ENCODE measurements at places on chromosomes 12 and 14.
A peak's percentile ranks its signal among the peaks of the same experiment; 100 is the strongest.

DNA sequence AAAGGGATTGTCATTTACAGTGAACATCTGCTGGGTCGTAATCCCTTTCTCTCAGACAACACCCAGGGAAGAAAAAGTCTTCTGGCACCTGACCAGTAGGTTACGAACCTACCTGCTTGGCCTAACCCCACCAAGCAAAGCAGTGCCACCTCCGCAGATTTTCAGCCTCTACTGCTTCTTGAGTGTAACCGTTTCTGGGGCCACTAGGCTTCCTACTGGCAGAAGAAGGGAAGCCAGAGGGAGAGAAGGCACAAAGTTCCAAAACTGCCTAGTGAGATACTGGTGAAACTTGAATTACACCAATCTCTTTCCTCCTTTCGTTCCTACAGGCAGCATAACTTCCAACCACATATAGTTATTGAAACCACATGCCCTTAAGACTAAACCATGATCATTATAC is 383.6 kb downstream of the BCAT1 start:
- no peak for DNase-seq

- no peak for DNase-seq
These were observed 17.6 kb downstream of the KERA start for GRCh38 chr12:91040096-91040755.

- DNase-seq, result no peak
These were observed 5.4 kb downstream of the NOS1 start for GRCh38 chr12:117356048-117356447.

DNA sequence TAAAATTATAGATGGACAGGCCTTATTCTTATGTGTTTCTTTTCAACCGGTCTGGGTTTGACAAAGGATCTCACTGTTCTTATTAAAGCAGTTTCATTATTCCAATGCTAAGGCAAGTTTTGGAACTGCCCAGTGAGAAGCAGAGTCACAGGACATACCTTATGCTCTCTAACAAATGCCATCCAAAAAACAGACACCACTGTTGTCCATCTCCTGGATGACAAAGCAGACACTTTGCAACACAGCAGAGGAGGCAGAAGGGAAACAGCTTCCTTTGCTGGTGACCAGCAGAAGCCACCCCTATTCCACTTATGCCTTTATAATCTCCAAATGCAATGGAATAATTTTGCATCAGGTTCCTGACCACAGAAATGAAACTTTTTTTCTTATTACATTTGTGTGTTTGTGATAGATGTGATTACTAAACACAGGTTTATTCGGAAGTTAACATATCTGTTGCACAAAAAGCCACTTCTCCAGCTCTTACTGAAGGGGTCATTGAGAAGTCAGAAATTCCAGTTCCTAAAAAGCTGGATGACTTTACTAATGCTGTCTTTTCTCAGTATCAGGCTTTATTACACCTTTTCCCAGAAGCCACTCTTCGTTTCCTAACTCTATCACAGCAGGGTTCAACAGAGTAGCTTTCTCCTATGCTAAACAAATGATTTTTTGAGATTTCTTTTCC is 115.6 kb downstream of the BTG1 start:
- DNase-seq, result no peak

DNA sequence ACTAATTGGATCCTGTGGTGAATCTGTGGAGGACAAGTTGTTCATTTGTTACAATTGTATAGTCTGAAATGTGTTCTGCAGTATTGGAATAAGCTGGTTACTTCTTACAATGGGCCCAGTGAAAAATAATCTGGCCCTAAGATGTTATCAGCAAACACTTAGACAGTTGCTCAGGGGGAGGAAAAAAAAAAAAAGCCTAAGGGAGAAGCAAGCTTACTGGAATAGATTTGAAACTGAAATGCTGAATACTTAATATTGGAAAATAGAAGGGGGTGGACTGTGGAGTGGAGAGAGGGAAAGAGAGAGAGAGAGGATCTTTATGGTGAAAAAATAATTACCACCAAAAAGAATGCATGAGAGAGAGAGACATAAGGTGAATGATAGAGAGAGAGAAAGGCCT is 4.0 kb downstream of the FOXG1 start:
- no peak for DNase-seq

DNA sequence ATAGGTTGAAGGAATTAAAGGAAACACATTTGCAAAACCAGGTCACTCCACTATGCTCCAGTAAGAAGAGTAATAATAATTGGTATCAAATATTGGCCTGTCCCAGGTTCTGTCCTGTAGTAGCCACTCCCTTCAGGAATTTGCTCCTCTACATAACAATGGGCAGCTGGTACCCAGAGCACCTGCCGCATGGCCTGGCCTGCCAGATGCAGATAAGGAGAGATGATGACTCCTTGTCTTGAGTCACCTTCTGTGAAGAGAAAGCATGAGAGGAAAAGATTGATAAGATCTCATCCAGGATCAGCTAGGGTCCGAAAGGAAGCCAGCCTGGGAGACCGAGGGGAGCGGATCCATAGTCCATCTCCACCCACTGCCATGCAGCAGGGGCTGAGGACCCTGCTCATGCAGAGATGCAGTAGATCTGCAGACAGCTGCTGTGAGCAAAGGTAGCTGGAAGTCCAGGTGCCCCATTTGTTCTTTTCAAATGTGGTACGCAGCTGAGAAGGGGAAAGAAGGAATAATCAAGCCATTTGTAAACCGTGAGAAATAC is 24.3 kb downstream of the VCPKMT start:
- DNase-seq, result no peak

- DNase-seq, result no peak
These were observed 172.8 kb downstream of the ETV6 start for GRCh38 chr12:11822081-11822834.

DNA sequence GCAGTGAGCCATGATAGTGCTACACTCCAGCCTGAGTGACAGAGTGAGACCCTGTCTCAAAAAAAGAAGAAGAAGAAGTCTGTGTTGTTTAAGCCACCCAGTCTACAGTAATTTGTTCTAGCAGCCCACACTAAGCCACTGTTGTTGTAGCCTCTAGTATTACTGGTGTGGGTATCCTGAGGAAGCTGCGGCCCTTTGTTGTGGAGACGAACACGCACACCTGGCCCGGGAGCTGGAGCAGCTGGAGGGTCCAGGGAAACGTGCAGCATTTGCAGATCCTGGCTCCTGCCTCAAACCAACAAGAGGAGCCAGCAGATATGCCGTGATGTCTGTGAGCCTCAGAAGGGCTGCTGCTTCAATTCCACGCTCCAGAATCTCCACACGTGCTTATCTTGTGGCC is 65.3 kb downstream of the MAP1LC3B2 start:
- DNase-seq, result no peak

- DNase-seq, result peak; percentile 77
These were observed 119.6 kb downstream of the GCH1 start for GRCh38 chr14:54782751-54783659.

DNA sequence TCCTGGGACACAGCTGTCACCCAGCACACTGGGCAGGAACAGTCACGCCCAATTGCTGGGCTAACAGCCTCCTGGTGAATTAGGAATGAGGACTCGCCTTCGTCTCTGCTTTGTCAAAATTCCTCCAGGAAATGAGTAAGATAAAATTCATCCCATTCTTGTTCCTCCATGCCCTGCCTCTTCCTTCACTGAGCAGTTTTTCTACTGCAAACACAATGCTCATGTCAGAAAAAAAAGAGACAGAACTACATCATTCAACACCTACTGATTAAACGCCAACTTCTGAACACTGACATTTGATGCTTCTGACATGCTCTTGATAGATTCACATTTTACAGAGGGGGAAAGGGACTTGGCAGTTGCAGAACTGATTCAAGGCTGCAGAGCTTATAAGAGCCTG is 37.5 kb upstream of the DTX1 start:
- DNase-seq, result no peak

DNA sequence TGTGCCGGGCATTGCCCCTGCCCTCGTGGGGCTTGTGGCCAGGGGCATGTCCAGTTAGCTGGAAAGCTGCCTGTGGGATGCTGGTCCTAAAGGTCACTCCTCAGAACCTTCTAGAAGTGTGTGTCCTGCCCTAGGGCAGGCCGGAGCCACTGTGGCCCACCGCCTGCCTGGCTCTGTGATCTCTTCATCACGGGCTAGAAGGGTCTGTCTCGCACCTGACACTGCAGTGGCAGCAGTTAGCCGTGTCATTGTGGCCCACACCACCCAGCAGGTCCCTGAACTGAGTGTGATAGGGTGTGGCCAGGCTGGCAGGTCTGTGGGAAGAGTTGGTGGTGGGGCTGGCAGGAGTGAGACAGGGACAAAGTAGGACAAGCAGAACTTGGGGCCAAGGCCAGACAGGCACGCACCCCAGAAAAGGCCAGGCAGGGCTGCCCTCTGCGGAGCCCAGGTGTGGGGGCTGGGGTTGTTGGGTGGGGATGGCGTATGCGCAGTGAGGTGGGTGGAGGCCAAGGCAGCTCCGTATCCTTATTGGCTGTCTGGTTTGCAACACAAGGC is 41.2 kb downstream of the ADGRD1 start:
- DNase-seq, result no peak

DNA sequence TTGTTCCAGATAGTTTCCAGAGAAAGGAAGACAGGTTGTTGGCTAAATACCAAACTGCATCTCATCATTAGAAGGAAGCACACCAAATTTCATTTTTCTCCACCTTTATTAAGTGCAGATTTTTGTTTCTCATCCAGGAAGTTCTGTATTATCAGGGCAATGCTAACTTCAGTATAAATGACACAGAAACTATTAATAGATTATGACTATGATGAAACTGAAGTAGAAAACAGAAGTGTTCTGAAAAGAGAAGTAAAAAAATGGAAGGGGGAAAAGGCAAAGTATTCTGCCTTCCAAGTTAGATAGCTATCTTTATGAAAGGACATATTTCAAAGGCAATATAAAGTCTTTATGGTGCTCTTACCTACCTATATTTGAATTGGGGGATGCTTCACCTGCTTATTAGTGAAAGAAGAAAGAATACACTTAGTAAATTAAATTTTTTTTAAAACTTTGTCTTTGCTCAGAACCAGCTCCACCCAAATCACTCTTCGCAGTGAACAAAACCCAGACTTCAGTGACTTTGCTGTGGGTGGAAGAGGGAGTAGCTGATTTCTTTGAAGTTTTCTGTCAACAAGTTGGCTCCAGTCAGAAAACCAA is 223.9 kb downstream of the PTPRO start:
- DNase-seq, result peak; percentile 49

GRCh38 chr14:60094306-60094897 is 2.7 kb downstream of the PCNX4 start:
- DNase-seq, result no peak

DNA sequence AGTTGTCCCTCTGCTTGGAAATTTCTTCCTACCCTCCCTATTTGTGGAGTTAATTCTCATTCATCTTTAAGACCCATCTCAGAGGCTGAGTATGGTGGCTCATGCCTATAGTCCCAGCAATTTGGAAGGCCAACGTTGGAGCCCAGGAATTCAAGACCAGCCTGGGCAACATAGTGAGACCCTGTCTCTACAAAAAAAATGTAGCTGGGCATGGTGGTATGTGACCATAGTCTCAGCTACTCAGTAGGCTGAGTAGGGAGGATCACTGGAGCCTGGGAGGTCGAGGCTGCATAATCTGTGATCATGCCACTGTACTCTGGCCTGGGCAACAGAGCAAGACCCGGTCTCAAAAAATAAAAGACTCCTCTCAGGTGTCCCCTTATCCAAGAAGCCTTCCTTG is 125.1 kb downstream of the SUDS3 start:
- no peak for DNase-seq

- no peak for DNase-seq
These were observed 223.7 kb downstream of the KCNC2 start for GRCh38 chr12:74985986-74986319.

- DNase-seq, result peak; percentile 16
These were observed 12.2 kb downstream of the GTF2H3 start for GRCh38 chr12:123645878-123646277.

DNA sequence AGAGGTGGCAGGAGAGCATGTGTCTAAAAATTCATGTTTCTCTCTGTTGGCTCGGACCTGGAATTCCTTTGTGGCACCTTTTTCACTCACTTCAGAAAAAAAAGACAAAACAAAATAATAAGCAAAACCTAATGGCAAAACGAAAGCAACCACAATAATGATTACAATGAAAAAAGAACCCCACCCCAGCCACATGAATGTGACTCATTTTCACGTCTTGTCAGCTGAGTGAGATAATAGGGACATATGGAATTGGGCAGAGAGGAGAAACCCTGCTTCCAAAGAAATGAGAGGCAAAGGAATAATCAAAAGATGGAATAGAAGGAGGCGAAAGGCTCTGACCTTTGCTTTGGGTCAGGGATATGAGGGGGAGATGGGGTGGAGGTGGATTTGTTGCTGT is 143.4 kb downstream of the SLC8A3 start:
- no peak for DNase-seq

DNA sequence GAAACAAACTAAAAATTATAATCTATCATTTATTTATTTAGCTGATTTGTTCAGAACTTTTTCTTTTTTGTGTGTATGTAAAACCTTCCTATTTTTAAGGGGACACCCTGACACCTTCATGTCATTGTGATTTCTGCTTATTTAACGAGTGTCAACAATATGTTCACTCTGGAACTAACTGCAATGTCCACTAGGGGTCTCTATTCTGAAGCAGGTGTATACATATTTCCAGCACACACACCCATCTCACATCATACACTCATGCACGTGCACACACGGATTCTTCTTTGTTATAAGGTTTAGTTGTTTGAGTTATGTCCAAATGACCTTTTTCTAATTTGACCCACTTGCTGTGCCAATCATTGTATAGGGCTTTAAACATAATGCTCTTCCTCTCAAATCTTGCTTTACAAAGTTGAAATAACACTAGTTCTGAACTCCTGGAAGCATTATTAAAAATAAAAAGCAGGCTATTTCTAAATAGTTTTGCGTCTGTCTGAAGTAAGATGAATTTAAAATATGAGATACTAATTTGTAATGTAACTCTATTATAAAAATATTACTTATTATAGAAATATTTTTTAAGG is 15.5 kb downstream of the E2F7 start:
- peak; percentile 58 for DNase-seq

- no peak for DNase-seq
These were observed 4.2 kb downstream of the MLF2 start for GRCh38 chr12:6748761-6749160.

DNA sequence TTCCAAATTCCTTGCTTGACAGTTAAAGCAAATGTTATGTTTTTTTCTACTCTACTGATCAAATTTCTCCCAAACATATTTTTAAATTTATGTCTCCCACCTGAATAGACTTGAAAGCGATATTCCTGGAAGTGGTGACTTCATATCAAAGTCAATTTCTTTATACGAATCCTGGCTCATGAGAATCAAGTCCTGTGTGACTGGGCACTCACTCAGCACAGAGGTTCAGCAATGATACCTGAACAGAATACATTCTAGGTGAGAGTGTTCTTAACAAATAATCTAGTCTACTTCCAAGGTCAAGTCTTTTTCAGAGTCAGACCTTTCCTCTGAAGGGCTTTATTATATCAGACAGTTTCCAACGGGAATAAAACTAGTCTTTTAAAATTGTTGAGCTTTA is 1070.6 kb downstream of the TRHDE start:
- DNase-seq, result no peak

GRCh38 chr12:71636704-71637115 is 26.9 kb downstream of the ZFC3H1 start:
- DNase-seq, result peak; percentile 87

GRCh38 chr12:101074940-101075680 is 134.9 kb downstream of the SLC5A8 start:
- no peak for DNase-seq

All from pons (tissue), 1 donor.